ENCODE measurements at places on chromosomes 3 and 15.

- DNase-seq, result no peak
Observed at GRCh38 chr15:69025320-69025719, 10.8 kb downstream of the NOX5 start.

DNA sequence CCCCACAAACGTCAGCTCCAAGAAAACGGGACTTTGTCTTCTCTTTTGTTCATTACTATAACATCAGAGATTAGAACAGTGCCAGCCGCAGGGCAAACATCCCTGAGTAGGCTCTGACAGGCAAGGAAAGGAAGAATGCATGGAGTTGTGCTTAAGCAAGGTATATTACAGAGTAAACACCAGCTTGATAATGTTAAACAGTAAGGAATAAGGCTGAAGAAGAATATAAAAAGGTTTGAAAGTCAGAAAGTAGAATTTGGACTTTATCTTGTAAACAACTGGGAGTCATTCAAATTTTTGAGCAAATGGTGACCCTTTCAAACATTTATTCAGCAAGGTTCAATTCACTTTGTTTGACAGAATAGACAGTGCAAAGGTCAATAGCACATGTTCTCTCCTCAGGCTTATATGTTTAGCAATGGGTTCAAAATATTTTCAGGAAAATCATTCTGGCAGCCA, 11.0 kb downstream of the GABPB1 start:
- no peak for DNase-seq

GRCh38 chr3:37903734-37904133, 42.1 kb downstream of the CTDSPL start:
- DNase-seq, result no peak

GRCh38 chr15:65318870-65319356, 14.4 kb downstream of the RNU5B-1 start:
- peak; percentile 90 for DNase-seq

- DNase-seq, result no peak
Observed at GRCh38 chr3:5568451-5568850, 380.9 kb downstream of the EDEM1 start.

GRCh38 chr3:174538151-174538550, 321.0 kb upstream of the NAALADL2 start:
- peak; percentile 7 for DNase-seq

GRCh38 chr3:160448845-160449635, 546 bp downstream of the TRIM59 start:
- DNase-seq, result peak; percentile 67

GRCh38 chr3:178382449-178383061, 153.7 kb upstream of the KCNMB2 start:
- peak; percentile 43 for DNase-seq

GRCh38 chr15:43792761-43793476, 799 bp downstream of the SERF2 start:
- peak; percentile 69 for DNase-seq

DNA sequence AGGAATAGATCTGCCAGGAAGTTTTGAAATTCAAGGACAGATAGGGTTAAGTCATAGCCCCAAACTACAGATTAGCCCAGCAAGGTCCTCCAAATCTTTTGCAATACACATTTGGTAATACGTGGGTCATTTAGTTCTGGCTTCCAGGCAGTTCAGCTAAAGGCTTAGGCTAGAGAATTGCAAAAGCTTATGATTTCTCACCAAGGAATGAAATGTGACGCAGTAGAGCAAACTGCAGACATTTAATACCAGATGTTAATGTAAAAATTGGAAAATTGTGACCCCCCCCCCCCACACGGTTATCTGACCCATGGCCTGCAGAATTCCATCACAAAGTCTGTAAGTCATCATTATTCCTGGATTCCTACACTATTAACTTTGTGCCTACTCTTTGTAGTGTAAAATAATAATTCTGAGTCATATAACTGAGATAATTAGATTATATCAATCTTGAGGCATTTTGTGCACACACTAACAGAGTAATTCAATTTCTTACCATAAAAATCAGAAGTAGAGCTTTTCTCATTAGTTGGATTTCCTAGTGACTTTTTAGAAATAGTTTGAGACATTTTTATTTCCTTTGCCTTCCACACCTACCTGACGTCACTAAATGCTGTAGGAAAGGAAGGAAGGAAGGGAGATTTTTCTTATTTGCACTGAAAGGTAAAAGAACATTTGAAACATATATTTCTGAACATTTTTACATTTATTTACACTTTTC, 235.2 kb downstream of the DTWD1 start:
- peak; percentile 88 for DNase-seq

DNA sequence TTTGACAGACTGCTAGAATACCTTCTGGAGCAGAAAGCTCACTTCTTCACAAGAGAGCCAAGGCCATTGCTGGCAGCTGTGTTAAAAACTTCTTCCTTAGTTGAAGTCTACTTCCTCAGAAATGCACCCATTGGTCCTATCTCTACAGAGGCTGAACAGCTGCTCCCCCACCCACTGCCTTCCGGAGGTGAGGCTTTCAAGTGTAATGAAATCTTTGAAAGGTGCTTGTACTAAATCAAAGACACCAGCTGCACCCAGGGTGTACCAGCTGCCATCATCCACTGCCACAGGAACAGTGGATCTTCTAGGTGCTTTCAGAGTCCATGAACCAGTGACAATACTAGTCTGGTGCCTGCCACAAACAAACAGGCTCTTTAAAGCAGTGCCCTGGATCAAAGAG, 26.4 kb upstream of the HERC1 start:
- no peak for DNase-seq

DNA sequence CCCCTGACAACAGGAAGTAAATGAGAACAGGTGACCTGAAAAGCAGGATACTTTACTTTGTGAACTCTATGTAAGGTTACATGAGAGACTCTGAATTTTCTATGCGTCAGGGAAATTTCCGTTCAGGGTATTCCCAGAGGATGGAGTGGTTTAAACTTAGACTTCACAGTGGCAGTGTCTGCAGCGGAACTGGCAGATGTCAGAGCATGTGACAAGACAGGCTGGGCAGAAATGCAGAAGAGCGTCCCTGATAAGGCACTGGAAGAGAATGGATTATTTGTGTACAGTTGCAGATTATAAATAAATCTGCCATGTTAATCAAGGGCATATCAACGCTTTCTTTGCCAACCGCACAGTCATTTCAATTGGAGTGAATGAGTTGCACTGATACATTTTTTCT, 598.4 kb upstream of the ZNF717 start:
- DNase-seq, result peak; percentile 20

DNA sequence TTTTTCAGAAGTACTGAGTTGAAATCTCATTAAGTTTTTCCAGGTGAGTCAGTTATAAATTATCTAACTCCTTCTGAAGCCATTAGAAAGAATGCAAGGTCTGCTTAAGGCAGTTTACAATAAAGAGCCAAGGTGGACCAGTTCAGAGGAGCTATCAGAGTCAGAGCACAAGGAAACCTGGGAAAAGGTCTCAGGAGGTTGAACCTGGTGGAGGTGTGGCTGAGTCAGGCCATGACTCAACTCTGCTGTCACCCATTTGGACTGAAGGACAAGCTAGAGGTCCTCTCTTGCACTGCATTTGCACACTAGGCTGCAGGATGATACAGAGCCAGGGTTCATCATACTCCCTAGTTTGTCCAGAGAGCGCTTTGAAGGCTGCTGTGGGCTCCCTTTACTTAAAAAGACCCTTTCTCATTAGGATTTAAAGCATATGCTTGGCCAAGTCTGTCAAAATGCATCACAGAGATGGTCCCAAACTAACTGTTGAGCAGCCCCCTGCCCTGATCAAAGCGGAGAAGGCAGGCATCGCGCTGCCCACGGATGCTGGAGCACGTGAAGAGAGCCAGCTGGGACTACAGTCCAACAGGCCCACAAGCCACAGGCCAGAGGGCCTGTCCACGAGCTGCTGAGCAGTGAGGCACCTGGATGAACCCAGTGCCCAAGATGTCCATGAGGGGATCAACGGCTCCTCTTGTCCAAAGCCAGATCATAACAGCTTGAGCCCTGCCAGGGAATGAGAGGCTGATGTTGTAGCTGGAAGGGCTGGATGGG, 26.0 kb upstream of the MRPS22 start:
- DNase-seq, result no peak

- no peak for DNase-seq
Observed at GRCh38 chr3:102756706-102757105, 321.9 kb downstream of the ZPLD1 start.

DNA sequence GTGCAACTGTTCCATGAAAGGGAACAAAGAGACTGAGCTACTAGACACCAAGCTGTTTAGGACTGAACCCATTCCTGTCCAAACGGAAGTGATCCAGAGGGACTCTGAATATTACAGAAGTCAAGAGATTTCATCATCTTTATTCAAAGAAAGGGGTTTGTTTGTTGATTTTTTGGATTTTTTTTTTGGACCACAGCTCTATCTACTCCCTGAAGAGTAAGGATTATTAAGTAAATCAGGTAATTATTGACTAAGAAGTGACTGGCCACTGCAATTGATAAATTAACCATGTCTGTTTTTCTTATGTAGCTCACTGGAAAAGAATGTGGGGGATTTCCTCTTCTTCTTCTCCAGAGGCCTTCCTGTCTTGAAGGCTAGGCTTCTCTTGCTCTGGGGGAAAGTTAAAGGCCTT, 146.6 kb upstream of the TPM1 start:
- DNase-seq, result peak; percentile 43

- DNase-seq, result no peak
Observed at GRCh38 chr3:186506857-186507256, 37.3 kb downstream of the CRYGS start.

DNA sequence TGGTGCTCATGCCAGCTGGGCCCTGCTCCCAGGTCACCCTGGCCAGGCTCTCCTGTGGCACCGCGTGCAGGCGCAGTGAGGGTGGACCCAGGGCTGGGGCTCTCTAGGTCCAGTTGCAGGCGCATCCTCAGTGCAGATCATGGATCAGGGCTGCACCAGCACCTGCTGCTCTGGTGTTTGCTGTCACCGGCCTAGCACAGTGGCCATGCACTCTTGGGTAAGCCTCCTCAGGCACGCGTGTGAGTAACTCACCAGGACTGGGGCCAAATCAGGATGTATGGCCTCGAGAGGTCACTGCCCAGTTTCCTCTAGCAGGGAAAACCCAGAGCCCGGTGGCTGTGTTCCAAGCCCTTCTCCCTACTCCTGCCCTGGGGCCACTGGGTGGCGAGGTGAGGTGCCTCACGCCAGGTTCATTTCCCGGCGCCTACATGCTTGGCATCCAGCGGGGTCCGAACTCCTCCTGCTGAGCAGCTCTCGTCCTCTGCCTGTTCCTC, 45.5 kb upstream of the SLC41A3 start:
- no peak for DNase-seq

- no peak for DNase-seq
Observed at GRCh38 chr3:173688216-173688842, 290.8 kb downstream of the NLGN1 start.

DNA sequence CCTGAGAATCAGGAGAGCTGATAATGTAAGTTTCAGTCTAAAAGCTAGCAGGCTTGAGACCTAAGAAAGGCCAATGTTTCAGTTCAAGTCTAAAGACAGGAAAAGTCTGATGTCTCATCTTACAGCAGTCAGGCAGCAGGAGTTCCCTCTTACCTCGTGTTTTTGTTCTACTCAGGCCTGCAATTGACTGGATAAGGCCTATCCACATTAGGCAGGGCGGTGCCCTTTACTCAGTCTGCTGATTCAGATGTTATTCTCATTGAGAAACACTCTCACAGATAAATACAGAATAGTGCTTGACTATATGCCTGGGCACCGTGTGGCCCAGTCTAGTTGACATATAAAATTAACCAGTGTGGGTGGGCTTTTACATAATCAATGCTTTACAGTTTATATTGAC, 122.4 kb downstream of the NR1D2 start:
- DNase-seq, result no peak

GRCh38 chr3:31232055-31233025, 300.4 kb upstream of the STT3B start:
- peak; percentile 71 for DNase-seq

GRCh38 chr3:143352850-143353550, 233.4 kb downstream of the CHST2 start:
- DNase-seq, result peak; percentile 52

- no peak for DNase-seq
Observed at GRCh38 chr15:29612096-29612495, 210.2 kb downstream of the TJP1 start.

DNA sequence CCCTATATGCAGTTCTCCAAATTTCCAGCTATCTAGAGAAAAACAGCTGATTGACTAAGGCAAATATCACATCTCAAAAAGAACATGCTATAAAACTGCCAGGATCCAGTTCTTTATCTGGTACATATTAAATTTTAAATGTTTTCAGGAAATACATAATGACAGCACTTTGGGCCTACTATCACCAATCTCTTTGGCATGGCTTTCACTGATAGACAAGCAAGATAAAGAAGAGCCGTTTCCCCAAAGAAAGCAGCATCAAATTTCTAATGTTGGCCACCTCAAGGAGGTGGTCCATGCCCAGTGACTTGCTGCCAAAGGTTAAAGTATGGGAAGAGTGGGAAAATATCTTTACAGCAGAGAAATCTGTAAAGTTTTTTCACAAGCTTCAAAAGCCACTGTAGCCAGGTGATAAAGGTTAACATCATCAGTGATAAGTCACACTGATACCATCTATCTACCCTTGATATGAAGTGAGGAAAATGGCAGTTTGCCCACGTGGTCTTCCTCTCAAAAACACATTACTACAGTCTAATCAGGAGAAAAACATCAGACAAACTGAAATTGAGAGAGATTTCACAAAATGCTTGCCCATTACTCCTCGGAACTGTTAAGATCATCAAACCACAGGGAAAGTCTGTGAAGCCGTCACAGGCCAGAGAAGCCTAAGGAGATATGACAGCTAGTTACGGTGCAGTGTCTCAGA, 46.4 kb upstream of the C15orf61 start:
- no peak for DNase-seq

DNA sequence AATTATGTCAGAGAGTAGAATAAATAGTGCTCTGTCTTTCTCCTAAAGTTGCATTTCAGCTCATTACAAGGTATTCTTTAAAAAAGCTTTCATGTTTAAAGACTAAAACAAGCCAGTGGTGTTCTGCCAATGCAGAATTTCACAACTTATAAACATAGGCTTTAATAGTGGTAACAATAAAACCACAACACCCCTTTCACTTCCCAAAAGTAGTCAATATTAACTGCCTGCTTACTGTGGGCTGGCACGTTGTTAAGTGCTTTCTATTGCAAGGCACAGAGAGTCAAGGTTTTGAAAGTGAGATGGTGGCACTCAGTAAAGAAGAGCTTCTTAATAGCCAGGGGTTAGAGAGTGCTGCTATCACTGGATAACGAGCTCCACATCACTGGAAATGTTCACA, 8.4 kb upstream of the RTP1 start:
- no peak for DNase-seq

DNA sequence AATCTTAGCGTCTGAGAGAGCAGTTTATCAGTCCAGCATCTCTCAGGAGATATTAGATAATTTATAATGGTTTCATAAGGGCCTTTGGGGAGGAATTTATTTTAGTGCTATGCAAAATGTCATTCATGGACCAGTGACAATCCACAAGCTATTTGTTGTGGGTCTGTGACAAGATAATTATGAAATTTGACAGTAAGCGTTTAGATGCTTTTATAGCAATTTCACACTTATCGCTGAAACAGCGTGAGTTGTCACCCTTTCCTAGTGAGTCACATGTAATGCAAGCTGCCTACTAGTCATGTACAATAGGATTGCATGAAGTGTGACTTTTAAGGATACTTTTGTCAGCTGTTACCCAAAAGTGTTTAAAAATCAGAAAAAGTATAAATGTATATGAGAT, 315.6 kb upstream of the THBS1 start:
- DNase-seq, result no peak
